ENCODE measurements at places on chromosomes 1 and 21. TPM values are rescaled to one million over a fixed set of nuclear protein-coding genes. Genes with fewer than 3 reads are reported as not detected.

DNA sequence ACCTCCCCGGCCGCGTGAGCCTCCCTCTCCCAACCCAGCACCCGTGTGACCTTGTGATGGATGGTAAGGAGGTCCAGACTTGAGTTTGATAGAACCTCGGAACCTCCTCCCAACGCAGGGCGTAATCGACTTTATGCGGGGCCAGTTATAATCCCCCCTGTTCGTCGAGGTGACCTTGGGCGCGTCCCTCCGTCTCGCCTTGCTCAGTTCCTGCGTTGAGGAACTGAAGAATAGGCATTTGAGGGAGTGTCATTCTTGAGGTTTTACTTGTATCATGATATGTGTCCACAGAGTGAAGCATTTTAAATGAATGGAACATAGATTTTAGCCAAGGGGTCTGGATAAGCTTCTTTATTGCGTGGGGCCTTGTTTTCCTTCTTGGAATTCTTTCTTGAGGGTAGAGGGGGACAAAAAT is 433 bp downstream of the TIMM17A start:
- no peak for DNase-seq

The PLA2G2F gene
- polyA plus RNA-seq = not detected

DNA sequence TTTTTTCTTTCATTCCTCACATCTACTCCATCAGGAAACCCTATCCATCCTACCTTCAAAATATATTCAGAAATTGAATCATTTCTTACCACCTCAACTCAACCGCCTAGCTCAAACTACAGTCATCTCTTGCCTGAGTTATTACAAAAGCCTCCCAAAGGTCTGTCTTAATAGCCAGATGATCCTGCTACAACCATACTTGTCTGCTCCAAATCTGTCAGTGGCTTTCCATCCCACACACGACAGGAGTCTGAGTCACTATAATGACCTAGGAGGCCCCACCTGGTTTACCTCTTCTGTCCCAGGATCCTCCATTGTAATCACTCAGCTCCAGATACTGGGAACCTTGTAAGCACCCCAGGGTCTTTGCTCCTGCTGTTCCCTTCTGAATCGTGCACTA is 37.1 kb upstream of the IL12RB2 start:
- no peak for DNase-seq

- DNase-seq = no peak
Measured at GRCh38 chr1:7669559-7670311, 101.4 kb upstream of the VAMP3 start.

- DNase-seq = no peak
Measured at GRCh38 chr21:36849461-36850105, 116.9 kb downstream of the HLCS start.

The OR2T35 gene
- not detected for polyA plus RNA-seq

The ASCL5 gene
- polyA plus RNA-seq = 0.45 TPM

The IL22RA1 gene
- 0.10 TPM for polyA plus RNA-seq

The MANEAL gene
- polyA plus RNA-seq = 3.2 TPM

DNA sequence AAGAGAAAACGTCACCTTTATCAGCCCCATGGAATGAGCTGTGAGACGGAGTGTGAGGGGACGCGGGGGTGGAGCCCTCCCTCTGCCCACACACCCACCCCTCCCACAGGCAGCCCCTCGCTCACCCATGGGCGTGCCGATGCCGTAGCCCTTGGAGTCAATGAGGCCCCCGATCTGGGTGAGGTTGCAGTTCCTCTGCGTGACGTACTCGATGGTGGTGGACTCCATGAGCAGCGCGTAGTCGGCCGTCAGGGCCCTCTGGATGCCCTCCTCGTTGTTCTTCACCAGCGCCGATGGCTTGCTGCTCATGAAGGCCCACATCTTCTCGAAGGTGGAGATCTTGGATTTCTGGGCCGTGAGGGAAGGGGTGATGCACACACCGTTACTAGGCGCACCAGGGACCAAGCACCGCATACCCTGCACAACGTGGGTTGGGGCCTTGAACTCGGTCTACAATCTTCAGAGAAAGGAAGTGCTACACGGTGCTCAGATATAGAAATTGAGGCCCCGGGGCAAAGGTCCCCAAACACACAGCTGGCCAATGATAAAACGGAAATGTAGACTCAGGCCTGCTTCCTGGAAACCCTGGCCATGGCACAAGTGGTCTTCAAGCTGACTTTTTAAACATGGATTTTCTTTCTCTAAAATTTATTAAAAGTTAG is 228.2 kb downstream of the GRIK3 start:
- DNase-seq = no peak

The CR2 gene
- polyA plus RNA-seq = 0.09 TPM

- no peak for DNase-seq
Measured at GRCh38 chr21:31420354-31420753, 76.3 kb upstream of the TIAM1 start.

- no peak for DNase-seq
Measured at GRCh38 chr21:44088401-44088780, 18.8 kb upstream of the PWP2 start.

The GNAT2 gene
- not detected for polyA plus RNA-seq

DNA sequence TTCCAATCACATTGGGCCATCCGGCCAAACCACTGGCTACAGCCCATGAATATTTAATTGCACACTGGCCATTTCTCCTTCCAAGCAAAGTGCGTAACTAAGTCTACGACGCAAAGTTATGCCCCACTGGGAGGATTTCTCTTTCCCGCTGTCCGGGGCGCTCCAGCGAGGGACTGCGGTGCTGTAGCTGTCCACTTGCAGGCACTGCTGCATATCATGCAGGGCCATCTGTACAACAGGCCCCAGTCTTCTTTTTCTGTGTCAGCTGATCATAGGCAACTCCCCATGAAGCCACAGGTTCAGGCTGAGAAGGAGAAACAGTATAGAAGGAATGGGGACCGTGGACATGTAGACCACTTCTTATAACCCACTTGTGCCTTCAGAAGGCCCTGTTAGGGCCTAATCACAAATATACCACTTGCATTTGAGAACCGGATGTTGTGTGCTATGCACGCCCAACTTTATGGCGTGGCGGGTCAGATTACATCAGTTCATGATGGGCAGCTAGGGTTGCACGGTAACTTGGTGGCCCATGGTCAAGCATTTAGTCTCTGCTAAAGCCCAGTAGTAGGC is 58.0 kb downstream of the ADSS2 start:
- DNase-seq = no peak

DNA sequence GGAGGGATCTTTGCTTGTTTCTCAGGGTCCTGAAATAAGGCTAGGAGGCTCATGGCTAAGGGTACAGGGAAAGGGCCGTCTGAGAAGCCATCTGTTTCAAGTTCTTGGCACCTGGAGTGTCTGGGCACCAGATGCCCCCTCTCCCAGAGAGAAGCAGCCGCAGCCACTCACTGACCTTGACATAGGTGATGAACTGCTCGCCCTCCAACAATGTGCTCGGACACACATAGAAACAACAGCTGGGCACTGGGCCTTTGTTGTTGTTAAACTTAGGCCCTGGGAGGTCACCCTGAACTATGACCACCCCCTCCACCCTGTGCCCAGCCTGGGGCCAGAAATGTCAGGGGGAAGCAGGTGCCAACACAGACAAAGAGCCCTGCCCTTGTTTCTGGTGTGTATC is 9.2 kb upstream of the TNNI1 start:
- DNase-seq = no peak

DNA sequence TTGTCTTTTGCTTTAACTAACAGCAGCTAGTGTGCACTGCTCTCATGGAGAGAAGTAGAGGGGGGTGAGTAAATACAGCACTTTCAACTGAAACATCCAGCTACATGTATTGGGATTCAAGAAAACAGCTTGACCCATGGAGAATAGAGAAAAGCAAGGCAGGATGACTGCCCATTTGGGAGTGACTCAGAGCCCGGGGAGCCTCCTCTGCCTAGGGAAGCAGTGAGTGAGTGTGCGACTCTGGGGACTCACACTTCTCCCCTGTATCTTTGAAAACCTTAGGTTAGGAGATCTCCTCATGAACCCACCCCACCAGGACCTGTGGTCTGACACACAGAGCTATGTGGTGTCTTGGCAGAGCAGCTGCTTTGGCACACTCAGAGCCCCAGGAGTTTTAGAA is 82.0 kb upstream of the PTGFR start:
- DNase-seq = peak; percentile 9

The RNF186 gene
- not detected for polyA plus RNA-seq

The NPHS2 gene
- not detected for polyA plus RNA-seq

DNA sequence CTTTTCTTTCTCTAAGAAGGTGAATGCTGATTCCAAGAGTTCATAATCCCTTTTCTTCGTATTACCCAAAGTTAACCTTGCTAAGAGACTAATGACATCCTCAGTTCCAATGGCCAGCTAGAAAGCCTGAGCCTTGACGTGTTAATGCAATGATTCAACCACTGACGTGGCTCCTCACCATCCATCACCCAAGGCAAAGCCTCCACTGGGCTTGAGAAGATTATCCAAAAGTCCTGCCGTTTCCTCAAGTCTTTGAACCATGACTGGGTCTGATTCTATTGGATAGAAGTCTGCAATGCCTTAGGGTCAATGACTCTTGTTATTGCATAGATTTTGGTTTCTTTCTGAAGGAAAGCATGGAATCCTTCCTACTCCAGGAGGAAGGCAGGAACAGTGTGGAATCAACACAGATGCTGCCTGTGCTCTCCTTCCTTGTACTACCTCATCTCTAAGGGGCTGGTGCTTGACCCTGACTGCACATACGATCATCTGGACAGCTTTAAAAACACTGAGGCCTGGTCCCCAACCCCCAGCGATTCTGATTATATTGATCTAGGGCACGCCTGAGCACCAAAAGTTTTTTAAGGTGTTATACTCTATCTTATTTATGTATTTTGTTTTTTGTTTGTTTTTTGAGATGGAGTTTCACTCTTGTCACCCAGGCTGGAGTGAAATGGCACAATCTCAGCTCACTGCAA is 69.3 kb upstream of the ANGPTL1 start:
- no peak for DNase-seq

DNA sequence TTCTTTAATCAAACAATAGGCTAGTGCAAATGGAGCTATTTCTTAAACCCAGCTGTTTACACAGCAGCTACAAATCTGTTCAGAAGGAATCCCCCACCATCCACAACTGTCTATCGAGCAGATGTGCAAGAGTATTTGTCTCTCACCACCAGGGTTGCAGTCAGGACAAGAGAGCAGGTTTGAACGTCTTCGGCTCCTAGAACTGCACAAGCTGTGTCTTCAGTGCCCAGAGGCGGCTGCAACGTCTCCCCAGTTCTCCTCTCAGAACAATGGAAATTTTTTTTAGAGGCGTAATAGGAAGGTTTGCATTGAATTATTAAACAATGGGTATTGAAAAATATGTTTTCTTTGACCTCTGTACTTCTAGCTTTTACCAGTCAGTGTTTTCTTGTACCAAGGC is 7.3 kb downstream of the OVAAL start:
- DNase-seq = no peak

DNA sequence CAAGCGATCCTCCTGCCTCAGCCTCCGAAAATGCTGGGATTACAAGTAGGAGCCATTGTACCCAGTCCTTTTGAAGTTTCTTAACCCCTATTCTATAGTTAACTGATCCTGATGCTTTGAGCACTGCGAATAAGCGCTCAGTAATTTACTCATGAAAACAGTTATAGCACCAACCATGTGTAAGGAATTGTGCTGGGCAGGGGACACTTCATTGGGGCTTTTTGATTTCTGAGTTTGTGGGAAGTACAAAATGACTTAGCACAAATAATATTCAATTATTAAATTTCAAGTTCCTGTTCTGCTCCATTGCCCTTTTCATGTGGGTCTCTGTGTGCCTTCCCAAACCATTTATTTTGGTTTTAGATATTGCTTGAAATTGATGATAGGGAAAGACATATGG is 6.2 kb upstream of the HIPK1 start:
- no peak for DNase-seq

- no peak for DNase-seq
Measured at GRCh38 chr1:236511735-236512418, 11.9 kb upstream of the LGALS8 start.

The CHRNB2 gene
- polyA plus RNA-seq = 0.08 TPM

The PLCH2 gene
- 0.62 TPM for polyA plus RNA-seq

DNA sequence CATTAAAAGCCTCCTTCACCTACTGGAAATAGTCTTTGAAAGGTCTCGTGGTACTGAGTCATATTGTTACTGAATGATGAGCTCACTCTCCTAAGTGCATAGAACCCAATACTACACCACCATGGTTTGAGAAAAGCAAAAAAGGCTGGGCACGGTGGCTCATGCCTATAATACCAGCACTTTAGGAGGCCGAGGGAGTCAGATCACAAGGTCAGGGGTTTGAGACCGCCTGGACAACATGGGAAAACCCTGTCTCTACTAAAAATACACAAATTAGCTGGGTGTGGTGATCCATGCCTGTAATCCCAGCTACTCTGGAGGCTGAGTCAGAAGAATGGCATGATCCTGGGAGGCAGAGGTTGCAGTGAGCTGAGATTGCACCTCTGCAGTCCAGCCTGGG is 3.3 kb upstream of the HNRNPCL1 start:
- DNase-seq = no peak

GRCh38 chr1:115445090-115445489 is 107.0 kb upstream of the NGF start:
- no peak for DNase-seq

The DNAJC28 gene
- 4.4 TPM for polyA plus RNA-seq

The CELA2A gene
- not detected for polyA plus RNA-seq

DNA sequence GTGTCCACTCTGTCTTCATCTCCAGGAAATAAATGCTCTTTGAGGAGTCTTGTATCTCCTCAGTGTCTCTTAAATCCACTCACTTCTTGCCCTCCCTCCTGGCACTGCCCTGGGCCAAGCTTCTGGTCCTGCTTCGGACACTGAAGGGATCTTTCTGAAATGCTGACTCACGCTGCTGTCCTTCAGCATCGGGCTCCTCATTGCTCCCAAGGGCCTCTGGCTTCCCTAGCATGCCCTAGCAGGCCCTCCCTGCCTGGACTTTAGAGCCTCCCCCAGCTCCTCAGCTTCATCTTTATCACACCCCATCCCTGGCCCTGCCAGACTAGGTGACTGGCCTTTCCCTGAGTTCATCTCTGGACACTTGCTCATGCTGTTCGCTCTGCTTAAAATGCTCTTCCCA is 96.6 kb downstream of the FOXD2 start:
- no peak for DNase-seq

The CYB5RL gene
- polyA plus RNA-seq = 4.6 TPM

GRCh38 chr1:100391675-100392074 is 39.4 kb downstream of the CDC14A start:
- no peak for DNase-seq

DNA sequence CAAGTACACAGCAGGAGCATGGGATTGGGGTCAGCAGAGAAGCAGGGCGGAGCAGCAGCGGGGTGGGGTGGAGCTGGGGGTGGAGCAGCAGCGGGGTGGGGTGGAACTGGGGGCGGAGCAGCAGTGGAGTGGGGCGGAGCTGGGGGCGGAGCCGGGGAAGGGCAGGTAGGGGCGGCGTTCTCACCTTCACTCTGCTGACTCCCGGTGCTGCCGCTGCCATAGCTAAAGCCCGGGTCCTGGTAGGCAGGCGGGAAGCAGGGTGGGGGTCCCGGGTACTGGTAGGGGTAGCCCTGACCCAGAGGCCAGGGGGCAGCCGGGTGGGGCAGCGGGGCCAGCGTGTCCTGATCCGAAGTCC is 6.7 kb downstream of the TAS1R3 start:
- no peak for DNase-seq
